ENCODE measurements at places on chromosomes 1 and 21.

GRCh38 chr1:34911465-34911864 lies 18.0 kb downstream of the DLGAP3 start:
- DNase-seq, result no peak

DNA sequence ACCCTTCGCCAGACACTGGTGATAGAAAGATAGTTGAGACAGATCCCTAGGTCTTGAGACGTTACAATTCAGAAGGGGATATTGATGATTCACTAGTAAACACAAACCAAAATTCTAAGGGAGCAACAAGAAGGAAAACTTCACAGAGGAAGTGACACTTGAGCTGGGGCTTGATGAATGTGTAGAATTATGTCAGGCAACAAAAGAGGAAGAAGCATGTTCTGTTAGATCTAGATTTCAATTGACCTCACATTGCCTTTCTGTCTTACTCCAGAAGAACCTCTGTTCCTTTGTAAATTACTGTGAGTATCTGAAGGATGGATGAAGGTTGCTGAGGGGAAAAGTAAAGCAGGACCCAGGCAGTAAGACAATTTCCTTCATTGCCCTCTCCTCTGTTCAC lies 328.2 kb downstream of the KCTD3 start:
- no peak for DNase-seq

GRCh38 chr1:204456826-204457442 lies 37.7 kb downstream of the PIK3C2B start:
- DNase-seq, result no peak

- no peak for DNase-seq
These were observed 247.0 kb downstream of the RERE start for GRCh38 chr1:8570465-8570864.

GRCh38 chr1:243944429-243945160 lies 94.6 kb upstream of the AKT3 start:
- DNase-seq, result no peak

- DNase-seq, result no peak
These were observed 104.4 kb upstream of the SERBP1 start for GRCh38 chr1:67534627-67535065.

GRCh38 chr1:19044975-19045831 lies 88.7 kb upstream of the IFFO2 start:
- no peak for DNase-seq

DNA sequence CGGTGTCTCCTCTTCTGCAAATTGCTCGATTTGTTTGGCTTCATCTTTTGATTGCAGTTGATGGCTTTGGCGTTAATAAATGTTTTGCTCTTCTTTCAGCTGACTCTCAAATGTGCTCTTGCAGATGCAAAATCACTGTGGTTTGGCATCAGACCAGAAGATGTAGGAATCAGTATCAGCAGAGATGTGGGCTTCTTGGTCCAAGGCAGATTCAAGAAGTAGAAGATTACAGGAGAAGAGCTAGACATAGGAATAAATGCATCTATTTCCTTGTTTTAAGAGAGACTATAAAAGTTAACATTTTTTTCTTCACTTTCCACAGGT lies 59.8 kb upstream of the BACH1 start:
- DNase-seq, result no peak

GRCh38 chr1:27102707-27103468 lies 52.0 kb downstream of the SLC9A1 start:
- no peak for DNase-seq

DNA sequence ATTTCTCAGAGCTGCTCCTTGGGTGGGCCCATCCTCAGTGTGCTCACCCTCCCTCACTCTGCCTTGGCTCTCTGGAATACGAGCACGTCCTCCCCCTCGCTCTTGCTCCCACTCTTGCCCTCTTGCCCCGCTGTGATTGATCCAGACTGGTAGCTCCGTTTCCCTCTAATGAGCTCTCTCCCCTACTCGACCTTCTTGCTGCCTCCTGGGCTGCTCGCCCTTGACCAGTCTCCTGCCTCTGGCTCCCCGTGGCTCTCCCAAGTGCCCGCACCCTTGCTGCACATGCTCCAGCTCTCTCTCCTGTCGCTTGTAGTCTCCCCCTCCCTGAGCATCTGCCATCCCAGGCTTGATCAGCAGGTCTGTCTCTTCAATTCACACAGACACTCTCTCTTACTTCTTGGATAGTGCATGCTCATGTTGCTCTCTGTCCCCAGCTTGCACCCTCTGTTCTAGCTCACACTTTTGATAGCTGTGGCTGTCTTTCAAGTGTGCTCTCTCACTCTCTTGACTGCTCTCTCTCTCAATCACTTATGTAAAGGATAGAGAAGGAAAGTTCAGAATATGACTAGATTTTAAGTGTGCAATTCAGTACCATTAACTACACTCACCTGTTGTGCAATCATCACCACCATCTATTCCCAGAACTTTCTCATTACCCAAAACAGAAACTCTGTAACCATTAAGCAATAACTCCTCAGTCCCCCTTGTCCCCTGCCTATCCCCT lies 51.1 kb downstream of the PHC2 start:
- DNase-seq, result no peak

GRCh38 chr1:77428068-77428467 lies 146.2 kb downstream of the AK5 start:
- DNase-seq, result no peak

GRCh38 chr1:115355069-115355468 lies 17.0 kb upstream of the NGF start:
- no peak for DNase-seq

- DNase-seq, result no peak
These were observed 712.8 kb downstream of the MATN1 start for GRCh38 chr1:30010506-30011106.

DNA sequence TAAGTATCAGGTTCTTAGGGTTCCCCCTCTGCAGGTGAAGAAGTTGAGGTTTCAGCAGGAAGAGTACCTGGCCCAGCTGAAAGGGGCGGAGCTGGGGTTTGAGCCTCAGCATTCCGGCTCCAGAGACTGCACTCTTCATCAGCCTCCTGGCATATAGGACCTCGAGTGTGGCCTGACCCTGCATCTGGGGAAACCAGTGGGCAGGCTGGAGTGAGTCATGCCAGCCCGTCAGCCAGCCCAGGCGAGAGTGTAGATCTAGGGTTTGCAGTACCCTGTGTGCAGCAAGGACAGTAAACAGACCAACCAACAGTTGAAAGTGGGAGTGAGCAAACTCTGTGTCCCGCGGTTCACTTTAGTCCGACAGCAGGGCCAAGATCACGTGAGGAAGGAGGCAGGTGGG lies 14.1 kb downstream of the MFSD2A start:
- DNase-seq, result no peak

GRCh38 chr1:216248628-216249027 lies 174.6 kb downstream of the USH2A start:
- no peak for DNase-seq

- no peak for DNase-seq
These were observed 6.7 kb upstream of the VSIG8 start for GRCh38 chr1:159869173-159869572.

DNA sequence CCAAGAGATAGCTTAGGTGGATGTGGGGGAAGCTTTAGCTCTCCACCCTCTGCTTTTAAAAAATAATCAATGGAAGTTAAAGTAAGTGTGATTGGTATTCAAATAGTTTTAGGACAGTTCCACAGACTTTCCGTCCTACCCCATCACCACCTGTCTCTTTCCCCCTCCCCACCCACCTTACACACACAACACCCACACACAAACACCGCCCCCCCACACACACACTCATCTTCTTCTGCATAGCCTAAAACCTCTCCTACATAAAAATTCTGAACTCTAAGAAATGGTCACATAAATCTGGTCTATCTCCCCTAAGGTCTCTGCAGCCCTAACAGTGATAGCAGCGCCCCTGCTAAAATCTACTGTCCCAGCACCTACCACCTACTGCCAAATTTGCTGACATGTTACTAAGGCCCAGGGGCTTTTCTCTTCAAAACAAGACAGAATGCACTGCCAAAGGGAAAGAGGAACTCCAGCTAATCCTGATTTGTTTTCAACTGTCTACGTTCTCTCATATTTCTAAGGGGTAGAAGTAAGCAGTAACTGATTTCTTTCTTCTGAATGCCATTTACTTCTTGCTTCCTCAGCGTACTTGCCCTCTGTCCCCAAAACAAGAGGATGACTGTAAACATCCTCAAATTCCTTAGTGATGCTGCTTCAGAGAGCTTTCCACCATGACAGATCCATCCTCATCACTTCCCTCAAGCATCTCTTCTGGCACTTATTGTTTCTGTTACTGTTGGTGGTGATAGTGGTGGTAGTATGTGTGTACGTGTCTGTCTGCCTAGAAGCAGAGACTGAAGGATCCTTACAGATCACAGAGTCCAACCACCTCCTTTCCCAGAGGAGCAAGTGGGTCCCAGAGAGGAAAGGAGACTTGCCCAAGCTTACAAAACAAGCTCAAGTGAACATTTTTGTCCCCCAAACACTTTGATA lies 56.8 kb downstream of the LUZP1 start:
- DNase-seq, result no peak

DNA sequence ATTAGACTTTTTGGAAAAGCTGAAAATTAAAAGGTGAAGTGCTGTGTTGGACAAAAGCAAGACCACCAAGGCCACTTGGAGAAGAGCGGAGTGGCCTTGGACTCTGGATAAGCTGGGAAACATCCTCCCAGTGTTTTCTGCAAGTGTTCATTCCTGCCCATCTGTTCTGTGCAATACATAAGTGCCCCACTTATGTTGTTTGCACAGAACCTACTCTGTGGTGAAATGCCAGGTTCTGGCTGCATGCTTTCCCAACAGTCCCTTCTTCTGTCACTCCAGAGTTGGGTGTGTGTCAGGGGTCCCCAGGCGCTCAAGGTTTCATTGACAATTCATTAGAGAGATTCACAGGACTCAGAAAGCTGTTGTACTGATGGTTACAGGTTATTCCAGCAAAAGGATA lies 30.3 kb downstream of the NHLH2 start:
- DNase-seq, result no peak

DNA sequence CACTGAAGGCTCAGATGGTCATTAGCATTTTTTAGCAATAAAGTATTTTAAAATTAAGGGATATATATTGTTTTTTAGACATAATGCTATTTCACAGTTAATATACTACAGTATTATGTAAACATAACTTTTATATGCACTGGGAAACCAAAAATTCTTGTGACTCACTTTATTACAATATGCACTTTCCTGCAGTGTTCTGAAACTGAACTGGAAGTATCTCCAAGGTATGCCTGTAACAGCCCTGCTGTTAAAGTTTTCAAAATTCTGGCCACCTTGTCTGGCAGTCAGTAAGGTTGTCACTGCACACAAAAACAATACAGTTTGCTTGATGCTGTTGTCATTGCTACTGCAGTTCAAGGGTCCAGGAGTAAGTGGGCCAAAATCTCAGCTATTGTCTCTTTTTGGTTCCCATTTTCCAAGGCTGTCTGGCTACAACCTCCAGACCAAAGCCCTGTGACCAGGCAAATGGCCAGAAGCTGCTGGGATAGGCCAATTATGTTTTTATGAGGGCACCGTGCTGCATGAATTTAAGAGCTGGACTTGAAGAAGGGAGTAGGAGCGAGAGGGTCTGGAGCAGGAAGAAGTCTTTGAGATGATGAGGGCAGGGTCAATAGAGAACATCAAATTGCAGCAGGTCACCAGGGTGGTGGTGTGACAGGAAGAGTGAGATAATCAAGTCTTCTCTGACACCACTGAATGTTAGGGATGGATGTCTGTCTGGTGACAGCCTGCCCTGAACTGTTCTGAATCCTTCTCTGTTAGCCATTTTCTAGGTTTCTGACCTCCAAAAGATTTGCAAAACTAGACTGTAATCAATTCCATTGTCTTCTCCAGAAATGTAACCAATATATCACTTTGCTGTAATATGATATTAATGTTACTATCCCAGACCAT lies 82.3 kb upstream of the CACHD1 start:
- DNase-seq, result no peak

GRCh38 chr1:71548398-71548890 lies 467.6 kb upstream of the ZRANB2 start:
- no peak for DNase-seq

DNA sequence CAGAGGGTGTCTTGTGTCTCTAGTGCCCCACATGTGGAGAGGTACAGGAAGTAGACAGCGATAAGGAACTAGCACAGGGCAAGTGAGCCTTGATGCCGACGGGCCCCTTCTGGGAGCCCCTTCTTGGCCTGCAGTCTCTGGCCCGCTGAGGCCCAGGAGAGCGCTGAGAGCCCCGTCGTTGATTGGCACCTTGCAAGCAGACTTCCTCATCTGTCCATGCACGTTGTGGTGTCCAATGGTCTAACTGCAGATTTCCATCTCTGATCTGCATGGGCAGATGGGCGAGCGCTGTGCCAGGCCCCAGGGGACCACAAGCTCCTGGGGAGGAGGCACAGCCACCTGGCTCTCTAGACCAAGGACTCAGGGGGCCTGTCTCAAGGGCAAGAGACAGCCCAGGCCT lies 32.4 kb downstream of the PLEKHA6 start:
- DNase-seq, result no peak

DNA sequence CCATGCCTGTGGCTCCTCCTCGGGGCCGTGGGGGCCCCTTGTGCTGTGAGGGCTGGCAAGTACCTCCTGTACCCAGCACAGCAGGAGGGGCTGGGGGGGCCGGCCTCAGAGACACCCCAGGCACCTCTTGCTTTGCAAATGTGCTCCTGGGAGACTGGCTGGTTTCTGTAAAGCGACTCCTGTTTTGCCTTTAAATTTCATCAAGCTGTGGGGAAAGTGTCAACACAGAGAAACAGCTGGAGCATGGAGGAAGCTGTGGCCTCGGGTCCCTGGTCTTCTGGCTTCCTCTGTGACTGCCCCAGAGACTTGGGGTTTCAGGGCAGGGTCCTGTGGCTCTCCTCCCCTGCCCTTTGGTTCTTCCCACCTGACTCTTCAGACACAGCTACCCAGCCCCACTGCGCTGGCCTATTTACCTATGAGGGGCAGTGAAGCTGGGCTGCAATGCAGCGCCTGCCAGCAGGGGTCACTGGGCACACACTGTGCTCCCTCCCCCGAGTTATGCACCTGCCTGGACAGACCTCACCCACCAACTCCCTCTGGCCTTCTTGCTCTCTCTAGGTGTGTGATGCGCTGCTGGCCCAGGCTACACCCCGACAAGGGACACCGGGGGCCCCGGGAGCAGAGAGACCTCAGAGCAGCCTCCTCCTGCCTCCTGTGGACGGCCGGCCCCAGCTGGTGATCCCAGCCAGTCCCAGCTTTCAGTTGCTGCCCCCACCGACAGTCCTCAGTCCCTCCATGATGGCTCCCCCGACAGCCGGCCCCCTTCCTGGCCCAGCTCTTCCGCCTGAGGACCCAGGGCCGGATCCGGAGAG lies 17.6 kb upstream of the PEX10 start:
- DNase-seq, result no peak

DNA sequence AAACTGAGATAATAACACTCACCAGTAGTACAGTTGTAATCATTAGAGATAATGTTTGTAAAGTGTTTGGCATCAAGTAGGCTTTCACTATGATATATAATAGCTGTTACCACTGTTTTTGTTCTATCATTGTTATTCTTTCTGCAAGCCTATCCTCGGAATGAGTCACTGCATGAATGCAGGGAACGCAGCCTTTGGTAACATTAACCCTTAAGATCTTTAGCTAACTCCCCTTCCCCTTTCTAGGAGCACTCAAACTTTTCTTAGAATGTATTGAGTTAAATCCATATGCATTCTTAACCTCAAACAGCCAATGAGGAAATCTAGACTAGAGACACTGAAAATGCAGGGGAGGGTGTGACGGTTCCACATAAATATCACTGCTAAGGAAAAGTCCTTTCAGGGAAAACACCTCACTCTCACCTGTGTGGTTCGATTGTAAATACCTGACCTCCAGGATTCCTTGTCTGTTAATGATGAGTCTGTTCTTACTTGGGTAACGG lies 467.3 kb downstream of the SETD4 start:
- no peak for DNase-seq

Measured in GM12864 (cell line).